ENCODE measurements at places on chromosomes 1 and 21.
A peak's percentile ranks its signal among the peaks of the same experiment; 100 is the strongest.

DNA sequence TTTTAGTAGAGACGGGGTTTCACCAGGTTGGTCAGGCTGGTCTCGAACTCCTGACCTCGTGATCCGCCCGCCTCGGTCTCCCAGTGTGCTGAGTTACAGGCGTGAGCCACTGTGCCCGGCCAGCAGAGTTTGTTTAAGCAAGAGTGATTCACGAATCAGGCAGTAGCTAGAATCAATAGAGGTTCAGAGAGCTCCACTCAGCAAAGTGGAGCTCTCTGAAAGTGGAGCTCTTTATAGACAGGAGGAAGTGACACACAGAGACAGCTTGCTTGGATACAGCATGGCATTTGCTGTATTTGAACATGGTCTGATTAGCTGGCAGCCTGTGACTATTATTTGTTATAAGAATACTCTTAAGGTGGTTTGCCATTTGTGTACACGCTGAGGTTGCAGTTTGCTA, 27.1 kb upstream of the CD34 start:
- H3K4me1 ChIP-seq = no peaks in the 10 kb centered on the region
- no peak for DNase-seq
- H3K4me3 ChIP-seq = no peak overlapping the region
- H3K36me3 ChIP-seq = no peaks in the 10 kb centered on the region
- H3K27ac ChIP-seq = no peak overlapping the region
- peaks cover 23% of the 10 kb centered on the region for H3K27me3 ChIP-seq

DNA sequence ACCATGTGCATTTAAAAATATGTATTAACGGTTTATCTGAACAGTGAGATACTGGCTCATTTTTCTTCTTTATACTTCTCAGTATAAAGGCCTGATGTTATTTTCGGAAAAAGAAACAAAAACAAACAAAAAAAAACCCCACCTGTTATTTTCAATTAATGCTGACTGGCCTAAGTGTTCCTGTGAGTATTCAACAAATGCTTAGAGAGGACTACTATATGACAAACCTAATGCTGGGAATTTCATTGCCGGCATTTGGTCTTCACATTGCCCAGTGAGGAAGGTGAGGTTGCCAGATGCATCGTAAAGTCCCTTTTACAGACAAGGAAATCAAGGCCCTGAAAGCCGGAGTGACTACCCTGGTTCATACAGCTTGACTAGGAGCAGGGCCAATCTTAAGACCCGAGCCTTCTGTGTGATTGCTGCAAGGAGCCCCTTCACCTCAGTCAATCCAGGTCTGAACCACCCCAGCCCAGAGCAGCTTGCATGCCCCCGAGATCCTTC, 599 bp downstream of the MRPL24 start:
- H3K27me3 ChIP-seq = no peaks in the 10 kb centered on the region
- peak overlapping the region; percentile 70 for H3K4me3 ChIP-seq
- peaks cover 32% of the 10 kb centered on the region for H3K4me1 ChIP-seq
- H3K36me3 ChIP-seq = peaks cover 69% of the 10 kb centered on the region

DNA sequence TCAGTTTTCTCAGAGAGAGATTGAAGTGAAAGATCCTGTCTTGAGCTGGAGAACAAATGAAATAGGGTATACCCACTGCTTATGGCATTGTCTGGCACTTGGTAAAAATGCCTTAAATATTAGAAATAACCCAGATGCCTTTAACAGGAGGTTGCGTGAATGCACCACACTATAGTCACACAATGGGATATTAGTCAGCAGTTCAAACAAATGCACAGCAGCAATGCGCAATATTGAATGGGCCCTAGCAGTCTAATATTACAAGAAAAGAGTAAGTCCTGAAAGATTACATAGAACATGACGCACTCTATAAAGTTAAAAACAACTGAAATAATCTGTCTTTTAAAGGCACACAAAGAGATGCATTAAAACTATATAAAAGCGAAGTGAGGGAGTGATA, 161.1 kb downstream of the EDEM3 start:
- H3K4me3 ChIP-seq = no peak overlapping the region
- no peak overlapping the region for H3K27ac ChIP-seq
- no peak for DNase-seq

DNA sequence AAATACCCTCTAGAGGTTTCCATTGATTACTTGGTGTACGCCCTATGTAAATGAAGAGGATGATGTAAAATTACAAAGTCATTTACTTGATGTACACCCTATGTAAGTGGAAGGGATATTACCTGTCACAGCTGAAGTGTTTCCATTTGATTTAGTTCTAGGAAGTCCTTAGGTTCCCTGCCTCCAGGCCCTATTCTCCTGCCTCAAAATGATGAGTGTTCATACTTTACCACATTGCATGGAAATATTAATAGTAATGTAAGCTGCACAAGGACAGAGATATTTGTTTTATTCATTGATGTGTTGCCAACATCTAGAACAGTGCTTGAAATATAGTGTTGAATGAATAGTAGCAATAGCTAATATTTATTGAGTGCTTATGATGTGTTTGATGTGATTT, 9.5 kb upstream of the AK4 start:
- no peak for DNase-seq
- H3K27me3 ChIP-seq = no peaks in the 10 kb centered on the region
- H3K27ac ChIP-seq = no peak overlapping the region
- H3K36me3 ChIP-seq = no peaks in the 10 kb centered on the region
- no peak overlapping the region for H3K4me3 ChIP-seq

DNA sequence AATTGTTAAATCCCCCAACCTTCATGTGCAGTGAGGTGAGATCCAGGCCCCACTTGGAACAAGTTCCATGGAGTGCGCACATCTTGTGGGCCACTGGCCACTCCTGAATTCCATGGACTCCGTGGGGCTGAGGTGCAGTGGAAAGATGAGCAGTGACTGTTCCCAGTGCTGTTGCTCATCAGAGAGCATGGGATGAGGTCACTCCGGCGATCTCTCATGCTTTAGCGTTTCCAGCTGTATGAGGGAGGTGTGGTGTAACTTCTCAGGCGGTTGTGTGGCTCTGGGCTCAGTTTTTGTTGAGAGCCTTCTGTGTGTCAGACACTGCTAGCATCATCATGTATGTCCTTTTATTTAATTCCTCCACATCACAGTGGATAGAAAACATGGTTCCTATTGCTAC, 96.2 kb downstream of the GALNT2 start:
- no peaks in the 10 kb centered on the region for H3K27me3 ChIP-seq
- no peak for DNase-seq
- peaks cover 58% of the 10 kb centered on the region for H3K4me1 ChIP-seq
- peaks cover 54% of the 10 kb centered on the region for H3K36me3 ChIP-seq

DNA sequence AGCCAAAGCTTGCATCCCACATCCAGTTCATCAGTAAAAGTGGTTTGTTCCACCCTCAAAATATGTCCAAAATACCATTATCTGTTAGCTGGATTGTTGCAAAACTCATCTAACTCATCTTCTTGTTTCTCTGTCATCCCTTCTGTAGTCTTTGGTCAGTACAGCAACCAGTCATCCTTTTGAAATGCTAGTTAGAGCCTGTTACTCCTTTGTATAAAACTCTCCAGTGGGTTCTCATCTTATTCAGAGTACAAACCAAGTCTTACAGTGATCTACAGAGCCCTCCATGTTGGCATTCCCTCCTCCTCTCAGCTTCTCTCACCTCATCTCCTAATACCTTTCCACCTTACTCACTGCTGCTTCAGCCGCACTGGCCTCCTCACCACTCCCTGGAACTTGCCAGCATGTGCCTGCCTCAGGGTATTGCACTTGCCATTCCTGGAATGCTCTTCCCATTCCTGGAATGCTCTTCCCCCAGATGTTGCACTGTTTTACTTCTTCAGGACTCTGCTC, 70.6 kb downstream of the LAMC1 start:
- H3K4me3 ChIP-seq = no peak overlapping the region
- DNase-seq = no peak
- no peak overlapping the region for H3K27ac ChIP-seq
- H3K36me3 ChIP-seq = no peaks in the 10 kb centered on the region
- H3K27me3 ChIP-seq = peaks cover 7% of the 10 kb centered on the region

DNA sequence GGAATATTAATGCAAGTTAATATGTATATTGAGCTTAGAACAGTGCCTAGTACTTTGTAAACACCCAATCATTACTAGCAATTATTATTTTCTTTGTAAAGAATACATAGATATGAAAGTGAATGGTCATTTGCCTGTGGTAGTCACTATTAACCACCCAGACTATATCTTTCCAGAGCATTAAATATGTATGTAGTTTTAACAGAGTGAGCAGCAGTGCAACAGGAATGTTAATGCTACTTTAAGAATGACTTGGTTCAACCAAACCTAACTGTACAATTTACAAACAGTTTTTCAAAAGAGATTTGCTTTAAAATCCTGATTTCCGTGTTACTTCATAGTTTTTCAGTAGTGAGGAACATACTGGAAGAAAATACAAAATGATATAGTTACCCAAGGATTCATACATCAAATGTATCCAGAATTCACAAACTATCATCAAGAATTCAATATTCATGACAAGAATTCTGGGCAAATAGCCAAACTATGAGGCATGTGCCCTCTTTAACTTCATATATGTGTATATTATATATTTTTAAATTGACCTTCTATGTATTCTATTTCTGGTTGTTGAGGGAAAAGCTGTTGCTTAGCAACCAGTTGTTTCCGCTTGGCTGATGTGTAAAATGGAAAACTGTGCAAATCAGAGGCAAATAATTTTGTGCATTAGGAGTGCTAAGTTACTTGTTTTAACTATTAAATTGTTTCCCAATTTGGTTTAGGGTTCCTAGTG, 34.9 kb upstream of the IVNS1ABP start:
- DNase-seq = no peak
- H3K36me3 ChIP-seq = no peaks in the 10 kb centered on the region
- no peak overlapping the region for H3K4me3 ChIP-seq
- no peak overlapping the region for H3K27ac ChIP-seq
- H3K27me3 ChIP-seq = no peaks in the 10 kb centered on the region
- no peaks in the 10 kb centered on the region for H3K4me1 ChIP-seq

DNA sequence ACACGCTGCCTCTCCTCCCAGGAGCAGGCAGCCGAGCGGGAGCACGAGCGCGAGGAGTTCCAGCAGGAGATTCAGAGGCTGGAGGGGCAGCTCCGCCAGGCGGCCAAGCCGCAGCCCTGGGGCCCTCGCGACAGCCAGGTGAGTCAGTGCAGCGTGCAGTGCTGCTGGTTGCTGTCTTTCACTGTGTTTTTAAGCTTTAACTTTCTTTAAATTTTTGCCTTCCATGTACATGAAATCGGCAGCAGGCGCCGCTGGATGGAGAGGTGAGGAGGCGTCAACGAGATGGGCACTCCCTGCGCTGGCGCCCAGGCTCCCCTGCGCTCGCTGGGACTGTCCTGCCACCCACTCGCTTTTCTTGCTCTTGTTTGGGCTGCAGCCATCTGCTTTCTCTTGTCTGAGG, 60.7 kb upstream of the DIP2A start:
- no peaks in the 10 kb centered on the region for H3K4me1 ChIP-seq
- no peaks in the 10 kb centered on the region for H3K27me3 ChIP-seq
- no peak overlapping the region for H3K4me3 ChIP-seq
- H3K27ac ChIP-seq = no peak overlapping the region

DNA sequence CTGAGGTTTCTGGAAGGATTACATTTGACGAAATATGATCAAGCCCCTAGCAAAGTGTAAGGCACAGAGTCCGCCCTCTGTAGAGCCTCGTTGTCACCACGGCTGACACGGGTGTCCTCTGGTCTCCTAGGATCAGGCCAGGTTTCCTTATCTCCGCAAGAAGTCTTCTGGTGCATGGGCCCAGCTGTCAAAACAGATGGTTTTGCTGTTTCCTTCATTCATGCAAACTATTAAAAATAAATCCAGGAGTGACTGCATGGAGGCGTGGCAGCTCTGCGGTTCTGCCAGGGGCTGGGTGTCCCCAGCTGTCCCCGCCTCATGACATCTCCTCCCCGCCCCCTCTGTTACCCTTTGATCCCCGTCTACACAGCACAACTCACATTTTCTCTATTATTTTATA, 209.0 kb downstream of the DYRK1A start:
- H3K4me3 ChIP-seq = no peak overlapping the region
- no peaks in the 10 kb centered on the region for H3K4me1 ChIP-seq
- no peak for DNase-seq
- no peaks in the 10 kb centered on the region for H3K36me3 ChIP-seq
- H3K27me3 ChIP-seq = no peaks in the 10 kb centered on the region

DNA sequence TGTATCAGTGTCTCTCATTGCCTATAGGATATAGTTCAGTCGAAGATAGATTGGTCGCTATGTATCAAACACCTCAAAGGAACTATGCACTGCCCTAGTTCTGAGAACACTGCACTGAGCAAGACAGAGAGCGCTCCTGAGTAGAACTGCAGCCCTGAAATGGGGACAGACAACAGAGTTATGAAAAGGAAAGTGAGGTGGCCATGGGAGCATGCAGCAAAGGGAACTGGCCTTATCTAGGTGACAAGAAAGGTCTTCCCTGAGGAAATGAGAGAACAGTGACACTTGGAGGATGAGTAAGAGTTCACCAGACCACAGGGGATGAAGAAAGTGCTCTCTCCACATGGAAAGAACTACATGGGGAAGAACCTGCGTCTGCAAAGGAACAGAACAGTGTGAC, 7.5 kb upstream of the G0S2 start:
- H3K27me3 ChIP-seq = no peaks in the 10 kb centered on the region
- no peaks in the 10 kb centered on the region for H3K4me1 ChIP-seq
- H3K27ac ChIP-seq = no peak overlapping the region
- no peaks in the 10 kb centered on the region for H3K36me3 ChIP-seq

- H3K27ac ChIP-seq = peak overlapping the region; percentile 87
- H3K4me3 ChIP-seq = peak overlapping the region; percentile 80
- H3K36me3 ChIP-seq = peaks cover 44% of the 10 kb centered on the region
- DNase-seq = peak; percentile 60
- peaks cover 31% of the 10 kb centered on the region for H3K4me1 ChIP-seq
- no peaks in the 10 kb centered on the region for H3K27me3 ChIP-seq
Observed at GRCh38 chr1:40980453-40981121, 1.1 kb downstream of the CTPS1 start.

DNA sequence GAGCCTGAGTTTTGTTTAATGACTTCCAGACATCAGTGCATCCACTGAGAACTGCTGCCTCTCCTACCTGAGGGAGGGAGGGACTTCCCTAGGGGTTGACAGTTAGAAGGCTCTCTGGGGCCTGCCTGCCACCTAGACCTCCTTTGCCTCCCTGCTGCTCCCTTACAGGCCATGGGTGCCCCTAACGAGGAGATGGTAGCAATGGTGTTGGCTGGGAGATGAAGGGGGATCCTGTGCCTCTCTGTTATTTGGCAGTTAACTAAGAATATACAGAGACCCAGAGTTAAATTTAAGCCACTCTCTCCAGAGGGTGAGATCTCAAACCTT, 66.1 kb downstream of the UBE2U start:
- H3K36me3 ChIP-seq = no peaks in the 10 kb centered on the region
- no peak overlapping the region for H3K27ac ChIP-seq
- H3K27me3 ChIP-seq = peaks cover 4% of the 10 kb centered on the region
- H3K4me3 ChIP-seq = no peak overlapping the region

DNA sequence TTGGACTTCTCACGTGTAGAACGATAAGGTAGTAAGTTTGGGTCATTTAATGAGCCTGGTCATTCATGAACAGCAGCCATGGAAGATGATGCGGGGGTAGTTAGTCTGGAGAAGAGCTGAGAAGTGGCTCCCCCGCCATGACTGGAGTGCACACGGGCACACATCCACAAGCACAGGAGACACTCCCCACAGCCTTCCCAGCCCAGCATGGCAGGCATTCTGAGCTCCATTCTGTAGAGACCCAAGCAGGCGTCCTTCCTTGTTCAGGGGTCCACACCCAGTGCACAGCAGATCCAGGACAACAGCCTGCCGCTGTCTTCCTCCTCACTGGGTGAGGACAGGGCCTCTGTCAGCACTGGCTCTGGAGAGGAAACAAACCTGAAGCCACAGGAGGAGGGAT, 57.0 kb downstream of the SCCPDH start:
- H3K27ac ChIP-seq = peak overlapping the region; percentile 83
- peaks cover 30% of the 10 kb centered on the region for H3K36me3 ChIP-seq
- no peak for DNase-seq
- H3K27me3 ChIP-seq = no peaks in the 10 kb centered on the region
- no peak overlapping the region for H3K4me3 ChIP-seq

Measured in DND-41 (cell line).